ENCODE measurements at places on chromosomes 1 and 21. TPM values are rescaled to one million over a fixed set of nuclear protein-coding genes. Genes with fewer than 3 reads are reported as not detected.

The MAN1C1 gene
- 18.7 TPM for polyA plus RNA-seq

The PTPRF gene
- 203 TPM for polyA plus RNA-seq

The EXO1 gene
- polyA plus RNA-seq = 14.0 TPM

The AKR7A3 gene
- polyA plus RNA-seq = 1.1 TPM

The RHBDL2 gene
- 1.2 TPM for polyA plus RNA-seq
